ENCODE measurements at places on chromosomes 12 and 14.

GRCh38 chr12:75591628-75592027 is 80.2 kb upstream of the KRR1 start:
- DNase-seq, result no peak

DNA sequence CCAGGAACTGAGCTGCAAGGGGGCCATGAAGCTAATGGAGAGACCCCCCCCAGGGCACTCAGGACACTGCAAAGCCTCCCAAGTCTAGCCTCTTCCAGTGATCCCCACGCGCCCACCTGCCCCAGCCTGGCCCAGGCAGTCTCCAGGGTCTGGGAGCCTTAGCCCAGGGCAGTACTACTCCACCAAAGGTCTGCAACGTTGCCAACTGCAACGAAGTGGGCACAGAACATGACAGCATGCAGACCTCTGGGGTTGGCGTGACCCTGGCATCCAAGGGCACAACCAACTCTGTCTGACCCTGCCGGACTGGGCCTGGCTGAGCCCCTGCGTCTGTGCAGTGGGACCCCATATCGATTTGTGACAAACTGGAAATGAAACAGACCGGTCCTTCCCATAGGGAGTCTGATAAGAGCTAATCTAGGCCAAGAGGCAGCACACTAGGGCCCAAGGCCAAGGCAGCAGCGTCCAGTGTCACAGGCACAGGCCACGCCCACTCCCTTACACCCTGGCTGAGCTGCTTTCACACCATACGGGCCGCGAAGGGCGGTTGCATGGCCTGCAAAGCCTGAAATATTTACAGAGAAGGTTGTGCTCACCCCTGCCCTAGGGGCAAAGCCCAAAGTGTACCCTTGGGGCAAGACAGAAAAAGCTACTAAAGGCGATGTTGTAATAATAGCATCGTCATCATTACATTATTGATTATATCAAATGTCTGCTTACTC is 76.7 kb downstream of the NCOR2 start:
- no peak for DNase-seq

DNA sequence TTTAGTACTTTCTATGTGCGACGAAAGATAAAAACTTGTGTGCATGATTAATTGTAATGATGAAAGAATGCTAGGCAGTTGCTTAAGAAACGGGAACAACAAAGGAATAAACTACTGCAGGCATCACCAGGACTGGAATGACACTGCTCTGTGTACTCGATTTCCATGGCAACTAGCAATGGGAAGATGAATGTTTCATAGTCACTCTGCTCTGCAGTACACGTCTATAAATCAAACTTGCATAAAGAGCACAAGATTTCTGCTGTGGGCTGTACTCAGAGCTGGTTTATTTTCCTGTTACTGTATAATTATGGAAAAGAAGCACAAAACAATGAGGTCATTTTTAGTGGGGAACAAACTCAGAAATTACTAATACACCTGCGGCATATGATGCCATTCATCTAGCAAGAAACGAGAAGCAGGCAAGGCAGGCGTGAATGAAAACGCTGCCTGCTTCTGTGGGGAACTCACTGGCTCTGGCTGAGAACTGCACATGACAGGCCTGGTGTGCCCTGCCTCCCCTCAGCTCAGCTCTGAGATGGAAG is 41.8 kb downstream of the EFCAB11 start:
- no peak for DNase-seq

DNA sequence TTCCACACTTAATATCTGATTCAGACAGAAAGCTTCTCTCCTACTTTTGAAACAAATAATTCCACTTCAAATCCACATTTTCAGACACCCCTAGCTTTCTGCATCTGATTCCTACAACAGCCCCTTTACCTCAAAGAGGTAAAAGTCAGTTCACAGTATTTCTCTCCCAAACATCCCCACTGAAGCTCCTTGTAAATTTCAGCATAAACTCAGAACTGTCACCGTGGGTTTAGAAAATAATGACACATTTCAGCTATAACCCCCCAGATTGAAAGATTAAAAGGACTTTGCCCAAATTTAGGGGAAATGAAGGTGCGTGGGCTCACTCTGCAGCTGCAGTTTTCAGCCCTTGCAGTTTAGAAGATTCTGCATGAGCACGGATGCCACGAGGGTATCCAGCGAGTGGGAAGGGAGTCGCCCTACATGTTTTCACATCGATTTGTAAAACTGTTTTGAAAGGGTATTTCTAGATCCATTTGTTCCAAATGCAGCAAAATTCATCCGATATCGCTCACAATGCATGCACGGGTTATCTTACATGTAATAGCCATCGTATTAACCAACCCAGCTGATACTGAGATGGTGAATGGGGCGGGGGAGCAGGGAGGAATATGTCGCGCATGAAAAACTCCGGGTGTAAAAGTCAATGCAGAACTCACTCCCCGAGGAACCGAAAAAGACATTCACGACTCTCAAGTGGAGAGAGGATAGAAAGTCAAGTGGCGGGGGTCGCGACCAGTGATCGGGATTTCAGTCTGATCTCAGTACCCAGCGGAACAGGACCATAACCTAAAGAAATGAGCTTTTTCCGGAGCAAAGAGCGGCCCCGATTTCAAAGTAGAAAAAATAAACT is 5.0 kb upstream of the CCND2 start:
- DNase-seq, result no peak

GRCh38 chr12:31220061-31220460 is 105.9 kb downstream of the SINHCAF start:
- no peak for DNase-seq

GRCh38 chr14:69539631-69540410 is 34.9 kb downstream of the CCDC177 start:
- no peak for DNase-seq

DNA sequence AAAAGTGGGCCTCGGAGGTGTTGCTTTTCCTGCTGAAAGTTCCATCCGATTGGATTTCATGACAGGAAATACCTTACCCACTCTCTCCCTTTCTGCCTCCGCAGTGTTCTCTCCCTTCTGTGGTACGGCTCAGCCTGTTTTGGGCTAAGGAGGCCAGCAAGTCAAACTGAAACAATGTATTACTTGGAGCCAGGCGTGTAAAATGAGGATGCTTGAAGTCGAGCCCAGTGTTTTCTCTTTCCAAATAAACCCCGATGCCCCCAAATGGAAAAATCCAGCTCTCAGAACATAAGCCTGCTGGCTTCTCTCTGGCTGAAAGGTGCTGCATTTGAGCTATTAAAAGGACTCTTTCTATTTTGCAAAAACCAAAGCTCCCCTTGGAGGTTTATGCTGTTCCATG is 124.7 kb downstream of the ZNF664 start:
- DNase-seq, result no peak

- no peak for DNase-seq
Observed at GRCh38 chr12:44307506-44308168, 471.8 kb downstream of the TMEM117 start.

GRCh38 chr12:54509617-54510016 is 12.1 kb downstream of the NCKAP1L start:
- no peak for DNase-seq

DNA sequence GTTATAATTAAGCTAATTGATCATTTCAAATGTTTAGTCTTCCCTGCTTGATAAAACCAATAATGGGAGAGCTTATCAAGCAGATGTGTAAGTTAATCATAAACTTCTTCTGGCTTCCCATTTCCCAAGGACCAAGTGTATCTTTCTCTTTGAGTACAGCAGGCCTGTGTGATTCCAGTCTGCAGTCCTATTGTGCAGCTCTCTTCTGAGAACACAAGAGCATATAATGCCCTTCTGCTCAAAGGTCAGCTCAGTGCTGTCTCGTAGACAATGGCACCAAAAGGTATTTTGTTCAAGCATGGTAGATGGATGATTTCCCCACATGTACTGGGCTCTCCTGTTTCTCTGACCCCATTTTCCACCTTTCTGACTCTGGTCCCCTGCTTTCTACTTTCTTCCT is 101.8 kb upstream of the DYRK2 start:
- DNase-seq, result no peak

- no peak for DNase-seq
Observed at GRCh38 chr12:125081427-125081826, 16.2 kb downstream of the AACS start.

- DNase-seq, result no peak
Observed at GRCh38 chr14:75279153-75279762, 630 bp downstream of the FOS start.

DNA sequence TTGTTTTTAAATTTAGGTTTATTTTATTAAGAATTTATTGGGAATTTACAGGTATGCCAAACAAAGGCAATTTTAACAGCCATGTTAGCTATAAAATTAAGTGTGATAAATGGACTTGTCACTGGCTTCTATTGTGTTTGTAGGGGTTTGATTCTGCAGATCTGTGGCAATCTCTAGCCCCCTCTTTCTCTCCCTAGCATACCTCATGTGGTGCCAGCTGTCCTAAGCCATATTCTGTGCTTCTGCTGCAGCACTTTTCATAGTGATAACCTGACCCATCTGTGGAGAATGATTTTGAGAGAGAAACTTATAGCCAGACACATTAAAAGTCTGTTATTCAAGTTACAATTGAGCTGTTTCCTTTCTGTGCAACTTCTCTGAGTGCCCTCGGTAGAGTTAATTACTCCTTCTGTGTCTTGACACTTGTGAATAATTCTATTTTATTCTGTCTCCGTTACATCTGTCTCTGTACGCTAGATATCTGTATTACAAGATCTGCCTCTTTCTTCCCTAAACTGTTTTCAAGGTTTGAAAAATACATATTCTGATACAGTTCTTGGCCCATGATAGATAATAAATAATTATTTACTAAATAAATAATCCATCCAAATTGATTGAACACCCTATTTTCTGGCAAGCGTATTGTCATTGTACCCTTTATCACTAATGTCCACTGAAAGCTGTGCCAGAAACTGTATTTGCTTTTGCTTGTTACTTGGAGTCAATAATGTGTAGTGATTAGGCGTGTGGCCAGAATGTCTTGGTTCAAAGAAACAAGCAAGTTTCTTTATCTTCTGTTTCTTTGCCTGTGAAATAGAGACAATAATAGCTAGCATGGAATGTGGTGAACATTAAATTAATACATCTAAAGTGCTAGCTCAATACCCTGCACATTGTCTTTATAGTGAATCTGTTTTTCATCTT is 40.0 kb downstream of the FRS2 start:
- no peak for DNase-seq

GRCh38 chr14:32639208-32639607 is 299.5 kb upstream of the NPAS3 start:
- DNase-seq, result no peak

GRCh38 chr12:113827539-113828114 is 138.5 kb downstream of the RBM19 start:
- DNase-seq, result no peak

GRCh38 chr14:19800282-19801117 is 3.1 kb upstream of the OR4N2 start:
- DNase-seq, result no peak

DNA sequence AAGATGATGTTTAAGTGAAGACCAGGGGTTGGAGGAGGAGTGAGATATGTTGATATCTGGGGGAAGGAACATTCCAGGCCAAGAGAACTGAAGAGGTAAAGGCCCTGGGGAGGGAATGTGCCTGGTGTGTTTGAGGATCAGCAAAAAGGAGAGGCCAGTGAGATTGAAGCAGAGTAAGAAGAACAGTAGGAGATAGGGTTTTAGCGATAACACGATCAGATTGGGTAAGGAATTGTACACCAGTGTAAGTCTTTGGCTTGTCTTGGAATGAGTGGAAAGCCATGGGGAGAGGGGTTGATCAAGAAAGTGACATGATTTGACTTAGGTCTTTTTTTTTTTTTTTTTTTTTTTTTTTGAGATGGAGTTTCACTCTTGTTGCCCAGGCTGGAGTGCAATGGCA is 4.8 kb downstream of the TROAP start:
- DNase-seq, result no peak

DNA sequence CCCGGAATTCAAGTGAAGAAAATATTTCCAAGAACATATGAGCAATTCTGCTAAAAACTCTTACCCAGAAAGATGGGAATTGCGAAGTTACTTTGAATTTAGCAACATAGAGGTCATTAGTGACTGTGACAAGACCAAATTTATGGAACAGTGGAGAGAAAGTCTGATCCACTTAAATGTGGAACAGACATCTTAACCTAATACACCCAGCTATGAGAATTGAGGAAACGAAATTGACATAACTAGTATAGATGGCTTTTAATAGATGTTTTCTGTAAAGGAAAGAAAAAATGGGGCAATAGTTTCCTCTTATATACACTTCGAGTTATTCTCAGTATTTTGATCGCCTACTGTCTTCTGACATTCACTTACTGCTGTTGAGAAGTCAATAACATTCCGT is 4.6 kb downstream of the OVCH1 start:
- DNase-seq, result no peak

- no peak for DNase-seq
Observed at GRCh38 chr12:68199127-68199526, 26.5 kb downstream of the IL26 start.

GRCh38 chr14:101075025-101075800 is 171.7 kb upstream of the RTL1 start:
- DNase-seq, result no peak

DNA sequence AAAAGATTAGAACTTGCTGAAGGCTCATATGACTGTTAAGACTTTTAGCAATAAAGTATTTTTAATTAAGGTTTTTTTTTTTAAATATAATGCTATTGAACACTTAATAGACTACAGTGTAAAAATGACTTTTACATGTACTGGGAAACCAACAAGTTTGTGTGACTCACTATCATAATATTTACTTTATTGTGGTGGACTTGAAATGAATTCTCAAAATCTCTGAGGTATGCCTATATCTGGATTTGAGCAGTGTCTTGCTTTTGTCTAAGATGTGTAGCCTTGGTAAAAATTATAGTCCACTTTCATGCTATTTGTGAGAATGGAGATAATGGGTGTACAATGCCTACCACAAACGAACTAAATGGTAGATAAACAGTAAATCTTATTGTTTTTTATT is 33.9 kb upstream of the NAV3 start:
- no peak for DNase-seq

GRCh38 chr14:105497671-105498429 is 6.8 kb downstream of the TEDC1 start:
- DNase-seq, result no peak

- no peak for DNase-seq
Observed at GRCh38 chr12:12182703-12183365, 84.0 kb downstream of the LRP6 start.

DNA sequence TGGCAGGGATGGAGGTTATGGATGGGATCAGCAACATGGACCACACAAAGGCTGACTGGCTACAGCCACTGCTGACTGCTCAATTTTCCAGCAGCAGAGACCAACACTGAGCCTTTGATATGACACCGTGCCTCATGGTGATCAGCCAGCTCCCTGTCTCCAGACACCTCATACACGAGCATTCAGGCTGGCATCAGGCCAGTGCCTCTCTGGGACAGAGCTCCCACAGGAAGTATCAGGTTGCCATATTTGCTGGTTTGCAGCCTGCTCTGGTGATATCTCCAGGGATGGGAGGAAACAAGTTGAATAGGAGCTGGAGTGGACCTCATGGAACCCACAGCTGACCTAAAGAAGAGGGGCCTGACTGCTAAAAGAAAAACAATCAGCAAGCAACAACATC is 471.2 kb upstream of the ATXN7L3B start:
- no peak for DNase-seq

- DNase-seq, result no peak
Observed at GRCh38 chr14:51307551-51307950, 67.5 kb downstream of the TMX1 start.

Data from stimulated activated CD8-positive, alpha-beta memory T cell treated with anti-CD3 and anti-CD28 coated beads, Interleukin-4, amount 100 ng/mL, for 24 hours (primary cell).